ENCODE measurements at places on chromosomes 3 and 15. TPM values are rescaled to one million over a fixed set of nuclear protein-coding genes. Genes with fewer than 3 reads are reported as not detected.

GRCh38 chr3:86921971-86922680, 68.8 kb downstream of the VGLL3 start:
- no peak overlapping the region for H3K27ac ChIP-seq
- no peaks in the 10 kb centered on the region for H3K4me1 ChIP-seq
- no peaks in the 10 kb centered on the region for H3K36me3 ChIP-seq
- no peak overlapping the region for H3K4me3 ChIP-seq
- no peaks in the 10 kb centered on the region for H3K27me3 ChIP-seq

DNA sequence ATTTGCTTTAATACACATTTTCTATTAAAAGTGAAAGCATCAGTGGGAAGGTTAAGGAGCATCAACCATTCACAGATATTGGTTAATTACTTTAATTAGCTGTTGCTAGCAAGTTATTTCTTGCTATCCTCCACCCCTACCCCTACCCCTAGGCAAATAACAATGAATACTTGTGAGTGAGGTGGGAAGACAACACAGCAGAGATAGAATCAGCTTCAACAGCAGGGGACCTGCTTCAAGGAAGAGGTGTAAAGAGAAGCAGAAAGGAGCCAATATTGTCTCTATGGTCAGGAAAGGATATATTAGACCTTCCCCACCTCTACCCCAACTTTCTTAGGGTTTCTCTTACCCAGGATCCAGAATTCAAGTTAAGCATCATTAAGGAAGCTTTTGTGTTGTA, 149.4 kb downstream of the SNRK start:
- no peaks in the 10 kb centered on the region for H3K36me3 ChIP-seq
- no peak overlapping the region for H3K27ac ChIP-seq
- H3K4me1 ChIP-seq, result no peaks in the 10 kb centered on the region
- DNase-seq, result no peak
- no peak overlapping the region for H3K4me3 ChIP-seq

DNA sequence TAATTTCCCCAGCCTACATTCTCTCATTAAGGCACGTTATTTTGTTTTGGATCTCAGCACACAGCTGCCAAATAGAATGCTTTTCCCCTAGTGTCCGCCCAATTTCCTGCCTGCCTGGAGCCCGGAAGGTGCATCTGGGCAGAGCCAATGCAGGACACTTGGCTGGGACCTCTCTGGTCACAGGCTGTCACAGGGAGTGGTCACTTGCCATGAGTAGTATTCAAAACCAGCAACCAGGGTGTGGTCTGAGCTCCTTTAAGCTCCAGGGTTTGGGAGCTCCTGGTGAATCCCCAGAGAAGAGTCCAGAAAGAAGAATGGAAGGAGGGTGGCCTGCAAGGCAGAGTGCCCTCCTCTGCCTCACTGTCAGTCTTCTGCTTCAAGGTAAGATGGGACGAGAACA, at the start of gene HTR3C:
Gene HTR3C (plus strand): TSS at position 281 of the 400 bp plus-strand sequence. CDS start 34 bp downstream, at position 315.
- no peak for DNase-seq
- H3K36me3 ChIP-seq, result no peaks in the 10 kb centered on the region
- no peak within 1 kb of the TSS for H3K27ac ChIP-seq
- H3K27me3 ChIP-seq, result no peaks in the 10 kb centered on the region
- no peaks in the 10 kb centered on the region for H3K4me1 ChIP-seq

DNA sequence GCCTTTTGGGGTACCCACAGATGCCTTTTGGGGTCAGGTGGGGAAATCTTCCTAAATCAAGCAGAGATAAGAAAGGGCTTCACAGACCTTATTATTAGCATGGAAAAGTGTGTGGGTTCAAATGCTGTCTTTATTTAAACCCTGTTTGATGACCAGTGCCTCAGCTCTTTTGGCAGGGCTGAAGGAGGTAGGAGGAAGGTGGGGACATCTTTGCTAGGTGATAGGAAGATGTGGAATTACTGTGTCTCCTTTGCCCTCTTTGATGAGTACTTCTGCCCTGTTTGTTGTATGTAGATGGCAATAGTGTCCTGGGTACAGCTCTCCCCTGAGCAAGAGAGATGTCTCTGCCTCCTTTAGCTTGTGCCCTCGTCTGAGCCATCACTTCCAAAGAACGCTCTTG, 333.3 kb upstream of the ROPN1 start:
- no peaks in the 10 kb centered on the region for H3K27me3 ChIP-seq
- no peak overlapping the region for H3K4me3 ChIP-seq
- no peaks in the 10 kb centered on the region for H3K36me3 ChIP-seq
- H3K27ac ChIP-seq, result no peak overlapping the region
- DNase-seq, result no peak
- no peaks in the 10 kb centered on the region for H3K4me1 ChIP-seq

GRCh38 chr3:123936400-123936799, 24.6 kb downstream of the CCDC14 start:
- H3K4me1 ChIP-seq, result no peaks in the 10 kb centered on the region
- DNase-seq, result no peak
- no peaks in the 10 kb centered on the region for H3K36me3 ChIP-seq
- no peak overlapping the region for H3K27ac ChIP-seq
- no peaks in the 10 kb centered on the region for H3K27me3 ChIP-seq

GRCh38 chr15:68637767-68638404, 59.1 kb downstream of the CORO2B start:
- no peaks in the 10 kb centered on the region for H3K27me3 ChIP-seq
- no peak overlapping the region for H3K4me3 ChIP-seq

Gene SATB1
- 51.7 TPM for total RNA-seq

Gene SERPINI2
- total RNA-seq, result not detected

Data from prostate gland (tissue), 2 donors.